ENCODE measurements at places on chromosomes 5 and 9. TPM values are rescaled to one million over a fixed set of nuclear protein-coding genes. Genes with fewer than 3 reads are reported as not detected.

The RBM27 gene
- polyA plus RNA-seq: 30.3 TPM

The DDX4 gene
- not detected for polyA plus RNA-seq

The SHISAL2B gene
- not detected for polyA plus RNA-seq

The SYNPO gene
- polyA plus RNA-seq: 102 TPM

The KIF12 gene
- polyA plus RNA-seq: 174 TPM

The UNC13B gene
- polyA plus RNA-seq: 26.5 TPM

The MOB3B gene
- 21.2 TPM for polyA plus RNA-seq

The PCDHB13 gene
- 5.0 TPM for polyA plus RNA-seq

The FOXD4L3 gene
- not detected for polyA plus RNA-seq

The TICAM2 gene
- polyA plus RNA-seq: 7.2 TPM

The GCNT1 gene
- polyA plus RNA-seq: 4.4 TPM

- DNase-seq: no peak
Measured at GRCh38 chr9:109246533-109246932, 74.3 kb downstream of the EPB41L4B start.

- peak; percentile 22 for DNase-seq
Measured at GRCh38 chr9:15837079-15837679, 284.3 kb downstream of the CCDC171 start.

- no peak for DNase-seq
Measured at GRCh38 chr5:37495210-37495609, 116.1 kb downstream of the WDR70 start.

DNA sequence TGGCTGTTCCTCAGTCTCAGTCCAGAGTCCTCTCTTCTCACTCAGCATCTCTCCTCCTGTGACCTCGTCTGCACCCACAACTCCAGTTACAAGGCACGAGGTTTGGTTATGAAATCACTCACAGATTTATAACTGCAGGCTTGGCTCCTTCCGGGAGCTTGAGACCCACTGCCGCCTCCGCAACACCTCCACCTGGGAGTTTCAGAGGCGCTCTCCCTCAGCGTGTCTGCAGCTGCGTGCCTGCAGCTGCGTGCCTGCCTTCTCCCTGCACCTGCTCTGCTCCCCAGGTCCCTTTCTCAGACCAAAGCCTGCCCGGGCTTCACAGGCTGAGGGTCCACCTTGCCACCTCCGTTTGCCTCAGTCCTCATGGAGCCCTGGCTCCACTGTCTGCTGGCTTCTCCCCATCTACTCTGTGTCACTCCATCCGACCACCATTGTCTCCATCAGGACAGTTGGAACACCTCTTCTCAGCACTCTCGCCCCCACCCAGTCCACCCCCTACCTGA, 51.5 kb downstream of the HRH2 start:
- no peak for DNase-seq

DNA sequence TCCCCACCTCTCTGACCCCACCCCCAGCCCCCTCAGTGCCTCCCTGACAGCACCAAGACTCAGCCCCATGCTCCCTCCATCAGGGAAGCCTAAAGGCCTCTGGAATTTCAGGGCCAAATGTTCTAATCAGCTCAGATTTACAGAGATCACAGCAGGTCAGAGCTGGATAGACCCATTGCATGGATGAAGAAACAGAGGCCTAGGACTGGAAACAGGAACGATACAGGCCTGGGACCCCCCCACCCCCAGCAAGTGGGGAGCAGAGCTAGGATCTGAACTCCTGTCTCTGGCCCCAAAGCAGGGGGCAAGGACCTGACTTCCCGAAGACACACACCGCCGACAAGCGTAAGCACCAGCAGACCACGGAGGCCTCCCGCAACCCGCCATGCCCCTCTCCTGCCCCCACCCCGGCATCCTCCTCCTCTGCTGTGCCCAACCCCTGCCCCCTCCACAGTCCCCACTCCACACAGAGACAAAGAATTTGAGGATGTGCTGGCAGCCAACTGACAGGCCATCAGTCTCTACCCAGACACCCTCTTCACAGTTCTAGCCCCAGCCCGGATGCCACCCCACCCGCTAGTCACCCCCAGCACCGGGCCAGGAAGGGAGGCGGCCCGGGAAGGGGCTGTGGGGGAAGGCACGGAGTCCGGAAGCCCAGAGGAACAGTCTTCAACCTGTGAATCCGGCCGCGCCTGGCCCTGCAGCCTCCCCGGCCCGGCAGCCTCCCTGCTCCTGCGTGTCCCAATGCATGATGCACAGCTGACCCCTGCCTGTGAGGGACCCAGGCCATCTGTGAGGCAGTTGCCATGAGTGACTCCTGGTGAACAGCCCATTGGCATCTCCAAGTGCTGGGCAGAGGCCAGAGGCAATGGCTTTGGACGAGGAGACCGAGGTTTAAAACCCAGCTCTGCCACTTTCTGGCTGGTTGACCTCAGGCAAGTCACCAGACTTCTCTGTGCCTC, 31.3 kb downstream of the NDUFA8 start:
- DNase-seq: no peak

GRCh38 chr9:36320466-36320865, 62.2 kb upstream of the GNE start:
- no peak for DNase-seq

DNA sequence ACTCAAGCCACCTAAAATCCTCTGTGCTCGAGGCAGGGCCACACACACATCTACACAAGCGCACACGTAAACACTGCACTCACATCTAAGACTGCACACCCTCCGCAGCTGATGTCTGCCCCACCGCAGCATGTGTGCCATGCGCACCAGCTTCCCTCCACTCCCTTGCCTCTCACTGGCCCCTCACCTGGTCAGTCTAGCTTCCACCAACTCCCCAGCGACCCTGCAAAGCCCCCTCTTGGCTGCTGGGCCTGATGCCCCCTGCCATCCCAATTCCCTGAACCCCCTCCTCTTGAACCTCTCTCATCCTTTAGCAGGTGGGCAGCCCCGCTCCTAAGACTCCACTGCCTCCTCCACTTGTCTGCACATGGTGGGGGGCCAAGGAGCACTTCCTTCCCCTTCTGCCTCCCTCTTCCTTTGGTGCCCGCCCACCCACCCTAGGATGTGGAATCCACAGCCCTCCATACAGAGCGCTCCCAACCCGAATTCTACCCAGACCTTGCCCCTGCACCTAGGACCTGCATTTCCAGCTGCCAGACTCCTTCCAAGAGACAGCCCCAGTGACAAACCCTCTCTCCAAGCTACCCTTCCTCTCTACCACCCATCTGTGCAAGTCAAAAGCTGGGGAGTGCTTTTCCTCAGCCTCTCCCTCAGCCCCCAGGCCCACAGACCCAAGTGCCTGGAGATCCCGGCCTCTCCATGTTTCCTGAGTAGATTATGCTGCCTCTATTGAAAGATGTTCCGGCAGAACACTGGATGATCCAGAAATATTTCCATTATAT, 23.9 kb downstream of the ADAMTS2 start:
- no peak for DNase-seq

GRCh38 chr9:89461265-89461664, 36.6 kb downstream of the SEMA4D start:
- DNase-seq: no peak

DNA sequence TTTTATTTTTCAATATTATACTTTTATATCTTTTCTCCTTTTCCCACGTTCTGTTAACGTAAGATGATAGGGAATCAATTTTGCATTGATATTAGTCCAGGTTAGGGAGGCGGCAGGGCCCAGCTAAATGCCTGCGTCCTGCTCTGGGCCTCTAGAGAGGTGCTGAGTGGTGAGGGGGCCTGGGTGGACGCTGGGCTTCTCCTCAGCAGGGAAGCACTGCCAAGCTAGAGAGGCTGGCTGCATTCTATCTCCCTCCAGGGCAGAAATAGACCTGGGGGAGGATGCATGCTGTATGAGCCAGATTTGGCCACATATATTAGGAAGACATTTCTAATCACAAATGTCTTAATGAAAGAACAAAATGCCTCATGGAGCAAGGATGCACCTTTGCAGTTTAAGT, 43.6 kb upstream of the NKX2-5 start:
- no peak for DNase-seq

DNA sequence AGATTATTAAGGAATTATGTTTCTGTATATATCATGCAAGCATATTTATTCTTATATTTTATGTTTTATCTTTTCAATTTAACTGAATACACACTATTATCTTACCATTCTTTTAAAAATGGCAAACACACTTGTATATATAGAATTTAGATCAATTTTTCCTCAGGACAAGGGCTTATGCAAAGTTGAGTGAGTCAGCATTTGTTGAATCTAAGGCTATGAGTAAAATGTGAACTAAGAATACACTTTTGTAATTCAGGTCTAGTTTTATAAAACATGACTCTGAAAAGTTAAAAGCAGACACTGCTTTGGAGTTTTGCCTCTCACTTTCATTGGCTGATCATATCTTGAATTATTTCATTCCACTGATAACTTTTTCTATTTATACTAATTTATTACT, 127.8 kb downstream of the FOCAD start:
- no peak for DNase-seq

- DNase-seq: no peak
Measured at GRCh38 chr5:103290846-103291245, 32.3 kb downstream of the MACIR start.

DNA sequence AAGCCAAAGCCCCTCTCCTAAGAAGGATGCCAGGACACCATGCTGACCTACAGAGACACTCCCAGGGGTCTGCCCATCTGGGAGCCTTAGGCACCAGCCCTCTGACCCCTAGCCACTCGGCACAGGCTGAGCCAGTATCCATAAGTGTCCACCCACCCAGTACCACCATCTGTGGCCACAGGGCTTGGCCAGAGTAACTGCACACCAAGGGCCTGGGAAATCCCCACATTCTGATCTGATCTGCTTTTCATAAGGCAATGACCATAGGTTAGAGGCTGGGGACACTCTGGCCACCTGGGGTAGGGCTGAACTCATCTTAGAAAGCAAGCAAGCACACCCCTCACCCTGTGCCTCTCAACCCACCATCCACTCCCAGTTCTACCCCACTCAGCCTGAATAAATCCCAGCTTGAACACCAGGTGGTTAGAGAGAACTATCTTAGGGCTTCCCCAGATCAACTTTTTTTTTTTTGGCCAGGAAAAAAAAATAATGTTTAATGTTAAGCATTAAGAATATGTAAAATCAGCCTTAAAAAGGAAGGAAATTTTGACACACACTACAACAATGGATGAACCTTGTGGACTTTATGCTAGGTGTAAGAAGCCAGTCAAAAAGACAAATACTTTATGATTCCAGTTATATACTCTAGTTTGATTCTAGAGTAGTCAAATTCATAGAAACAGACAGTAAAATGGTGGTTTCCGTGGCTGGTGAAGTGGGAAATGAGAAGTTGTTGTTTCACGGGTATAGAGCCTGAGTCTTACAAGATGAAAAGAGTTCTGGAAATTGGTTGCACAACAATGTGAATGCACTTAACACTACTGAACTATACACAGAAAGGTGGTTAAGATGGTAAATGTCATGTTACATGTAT, 6.2 kb downstream of the GNPDA1 start:
- no peak for DNase-seq

GRCh38 chr5:177601126-177601525, 1.2 kb downstream of the B4GALT7 start:
- DNase-seq: no peak

GRCh38 chr5:14595189-14595588, 13.6 kb downstream of the OTULINL start:
- no peak for DNase-seq

GRCh38 chr5:163163858-163164257, 273.5 kb upstream of the CCNG1 start:
- DNase-seq: no peak

DNA sequence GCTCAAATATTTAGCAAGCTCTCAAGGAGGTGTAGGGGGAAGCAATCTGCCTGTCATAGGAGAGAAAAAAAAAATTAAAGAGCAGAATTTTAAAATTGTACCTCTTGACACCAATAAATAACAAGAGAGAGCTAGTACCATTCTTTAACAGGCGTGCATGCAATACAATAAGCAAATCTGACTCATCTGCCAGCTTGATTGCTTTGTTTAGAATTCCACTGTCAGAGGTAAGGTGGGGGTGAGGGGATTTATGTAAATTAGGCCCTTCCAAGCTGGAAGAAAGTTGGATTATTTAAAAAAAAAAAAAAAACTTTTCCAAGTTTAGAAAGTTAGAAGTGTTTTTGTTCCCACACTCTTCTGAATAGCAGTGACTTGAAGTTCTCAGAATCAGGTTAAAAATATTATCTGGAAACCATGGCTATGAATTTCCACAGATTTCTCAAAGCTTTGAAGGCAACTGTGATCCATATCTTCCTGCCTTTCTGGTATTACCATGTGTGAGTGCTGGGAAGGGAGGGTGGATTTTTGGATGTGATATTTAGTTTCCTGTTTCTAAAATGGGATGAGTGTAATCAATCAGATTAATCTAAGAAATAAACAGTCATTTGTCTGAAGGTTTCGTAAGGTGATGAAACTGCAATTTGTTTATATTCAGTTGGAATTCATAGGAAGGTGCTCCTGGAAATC, 477.5 kb downstream of the TLE4 start:
- no peak for DNase-seq

GRCh38 chr5:140633021-140633471, at the start of gene CD14:
TSS of gene CD14 (minus strand) at chr5:140633175. CDS start at chr5:140633071, 104 bp downstream.
- no peak for DNase-seq

Data from left renal cortex interstitium (tissue), 4 donors.